NCI-H510A (cell line): ENCODE measurements at places on chromosomes 11 and 22.

DNA sequence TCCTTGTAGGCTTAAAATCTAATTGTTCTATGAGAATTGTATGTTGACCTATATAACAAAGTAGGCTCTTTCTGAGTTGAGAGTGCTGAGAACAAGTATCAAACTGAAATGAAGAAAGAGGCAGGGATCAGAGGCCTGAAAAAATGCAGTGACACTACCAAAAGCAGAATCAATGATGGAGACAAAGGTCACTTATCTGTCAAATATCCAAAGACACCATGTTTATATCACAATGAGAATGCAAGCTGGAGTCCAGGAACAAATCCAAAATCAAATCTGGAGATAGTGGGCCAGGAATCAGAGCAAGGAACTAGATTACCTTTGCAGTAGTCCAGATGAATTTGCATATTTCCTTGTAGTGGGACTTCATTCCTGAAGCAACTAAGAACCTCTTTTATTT, 377.7 kb downstream of the DLG2 start:
- no peak for DNase-seq

DNA sequence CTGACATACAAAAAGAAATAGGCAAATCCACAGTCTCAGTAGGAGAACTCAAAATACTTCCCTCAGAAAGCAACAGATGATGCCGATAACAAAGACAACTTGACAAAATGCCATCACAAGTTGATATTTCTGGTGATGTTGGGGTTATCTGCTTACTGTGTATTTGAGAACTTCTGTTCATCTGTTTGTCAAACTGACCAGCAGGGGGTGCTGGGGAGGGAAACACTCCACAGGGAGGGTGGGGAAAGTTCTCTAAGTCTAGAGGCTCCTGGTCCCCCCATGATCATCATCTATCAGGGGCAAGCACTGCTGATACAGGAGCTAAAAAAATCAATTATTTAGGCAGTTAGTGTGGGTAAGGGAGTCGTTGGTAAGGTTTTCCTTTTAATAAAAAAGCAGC, 19.2 kb downstream of the GLYATL1 start:
- no peak for DNase-seq

DNA sequence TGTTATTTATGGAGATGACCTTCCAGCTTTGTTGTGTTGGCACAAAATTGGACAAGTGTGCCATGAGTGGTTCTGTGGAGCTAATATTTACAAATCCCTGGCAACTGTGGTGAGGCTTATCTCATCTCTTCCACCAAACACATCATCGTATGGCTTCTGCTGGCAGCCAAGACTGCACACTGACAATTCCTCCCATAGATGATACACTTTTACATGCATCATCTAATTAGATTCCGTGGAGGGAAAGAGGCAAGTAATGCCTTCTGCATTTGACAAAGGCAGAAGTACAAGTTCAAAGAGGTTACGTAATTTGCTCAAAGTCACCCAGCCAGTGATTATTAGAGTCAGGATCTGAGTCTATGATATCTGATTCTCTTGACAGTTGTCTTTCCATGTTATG, 62.7 kb upstream of the KIRREL3 start:
- no peak for DNase-seq

- no peak for DNase-seq
Measured at GRCh38 chr11:16448123-16448717, 91.9 kb upstream of the SOX6 start.

DNA sequence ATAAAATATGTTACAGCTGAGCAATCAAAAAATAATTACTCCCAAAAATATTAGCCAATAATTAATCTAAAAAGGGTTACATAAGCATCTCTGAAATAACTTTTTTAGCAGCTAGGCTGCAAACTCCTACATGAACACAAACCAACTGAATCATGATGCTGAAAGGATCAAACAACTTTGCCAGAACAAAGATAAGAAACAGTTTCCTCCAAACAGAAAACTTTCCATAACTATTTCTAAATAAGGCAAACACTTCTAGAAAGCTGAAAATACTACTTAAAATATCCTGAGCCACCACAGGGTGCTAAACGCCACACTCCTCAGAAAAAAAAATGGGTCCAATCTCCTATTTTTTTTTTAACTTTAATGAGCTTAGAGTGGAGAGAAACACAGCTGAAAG, 68.6 kb upstream of the ARHGAP32 start:
- no peak for DNase-seq

- no peak for DNase-seq
Measured at GRCh38 chr11:97973352-97973857, 1047.3 kb upstream of the CNTN5 start.

DNA sequence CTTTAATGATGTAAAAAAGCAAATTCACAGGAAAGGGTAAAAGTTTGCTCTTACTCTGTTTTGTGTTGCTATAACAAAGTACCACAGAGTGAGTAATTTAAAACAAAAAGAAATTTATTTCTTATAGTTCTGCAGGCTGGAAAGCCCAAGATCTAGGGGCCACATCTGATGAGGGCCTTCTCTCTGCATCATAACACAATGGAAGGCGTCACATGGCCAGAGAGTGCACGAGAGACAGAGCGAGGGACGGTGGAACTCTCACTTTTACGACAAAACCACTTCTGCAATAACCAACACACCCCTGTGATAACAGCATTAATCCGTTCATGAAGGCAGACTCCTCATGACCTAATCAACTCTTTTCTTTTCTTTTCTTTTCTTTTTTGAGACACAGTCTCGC, 31.1 kb downstream of the CD6 start:
- DNase-seq = no peak

DNA sequence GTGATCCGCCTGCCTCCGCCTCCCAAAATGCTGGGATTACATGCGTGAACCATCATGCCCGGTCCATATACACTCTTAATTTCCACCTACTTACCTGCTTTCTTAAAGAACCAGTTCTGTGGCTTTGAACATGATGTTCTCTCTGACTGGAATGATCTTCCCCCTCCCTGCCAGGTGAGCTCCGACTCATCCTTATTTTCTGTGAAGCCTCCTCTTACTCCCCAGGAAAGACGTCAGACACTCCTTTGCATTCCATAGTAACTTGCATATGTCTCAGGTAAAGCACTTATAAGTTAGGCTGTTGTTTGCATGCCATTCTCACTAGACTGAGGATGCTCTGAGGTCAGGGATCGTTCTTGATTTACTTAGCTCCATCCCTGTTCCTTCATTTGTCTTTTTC, 91.8 kb upstream of the RAB1B start:
- no peak for DNase-seq

DNA sequence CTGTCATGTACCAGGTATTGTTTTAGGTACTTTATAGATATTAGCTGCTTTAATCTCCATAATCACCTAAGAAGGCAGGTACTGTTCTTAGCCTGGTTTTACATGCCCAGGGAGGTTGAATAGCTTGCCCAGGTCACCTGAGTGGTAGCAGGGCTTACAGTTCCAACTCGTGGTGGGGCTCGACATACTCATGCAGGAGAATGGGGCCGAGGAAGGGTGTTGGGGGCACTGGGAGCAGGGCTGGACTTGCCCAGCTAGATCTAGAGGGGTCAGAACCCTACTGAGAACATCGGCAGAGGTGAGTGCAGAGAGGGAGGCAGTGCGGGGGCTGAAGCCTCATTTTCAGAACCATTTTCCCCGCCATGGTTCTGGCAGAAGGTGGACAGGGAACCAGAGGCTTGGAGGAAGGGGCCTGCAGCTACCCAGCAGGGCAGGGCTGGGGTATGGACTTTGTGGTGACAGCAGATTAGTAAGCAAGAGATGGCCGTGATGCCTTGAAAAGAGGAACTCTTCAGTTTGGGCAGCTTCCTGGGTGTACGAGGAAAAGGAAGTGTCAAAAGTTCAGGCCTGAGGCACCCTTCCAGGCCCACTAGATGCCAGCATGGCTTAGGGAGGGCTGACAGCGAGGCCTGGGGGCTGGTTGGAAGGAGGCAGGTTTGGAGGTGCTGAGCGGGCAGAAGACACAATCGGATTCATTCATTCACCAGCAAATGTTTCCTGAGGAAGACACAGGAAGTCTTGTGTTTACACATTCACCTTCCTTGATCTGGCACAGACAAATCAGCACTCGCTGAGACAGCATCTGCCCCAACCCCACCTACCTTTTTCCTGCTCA, 54.7 kb upstream of the LYVE1 start:
- DNase-seq = no peak

DNA sequence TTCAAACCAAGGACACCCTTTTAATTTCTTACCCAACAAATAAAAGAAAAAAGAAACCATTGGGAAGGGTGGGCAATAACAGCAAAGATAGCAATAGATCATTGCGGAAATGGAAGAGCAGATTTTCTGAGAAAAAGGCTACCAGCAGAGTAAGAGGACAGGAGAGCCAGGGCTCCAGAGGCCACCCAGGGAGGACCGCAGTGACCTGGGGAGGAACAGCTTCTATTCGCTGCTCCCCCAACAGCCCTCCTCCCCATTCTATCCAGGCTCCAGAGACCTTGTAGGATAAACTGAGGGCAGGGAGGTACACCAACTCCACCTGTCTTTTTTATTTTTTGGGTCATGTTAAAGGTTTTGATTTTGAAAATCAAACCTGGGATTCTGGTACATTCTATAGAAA, 59.8 kb downstream of the SYN3 start:
- DNase-seq = no peak

DNA sequence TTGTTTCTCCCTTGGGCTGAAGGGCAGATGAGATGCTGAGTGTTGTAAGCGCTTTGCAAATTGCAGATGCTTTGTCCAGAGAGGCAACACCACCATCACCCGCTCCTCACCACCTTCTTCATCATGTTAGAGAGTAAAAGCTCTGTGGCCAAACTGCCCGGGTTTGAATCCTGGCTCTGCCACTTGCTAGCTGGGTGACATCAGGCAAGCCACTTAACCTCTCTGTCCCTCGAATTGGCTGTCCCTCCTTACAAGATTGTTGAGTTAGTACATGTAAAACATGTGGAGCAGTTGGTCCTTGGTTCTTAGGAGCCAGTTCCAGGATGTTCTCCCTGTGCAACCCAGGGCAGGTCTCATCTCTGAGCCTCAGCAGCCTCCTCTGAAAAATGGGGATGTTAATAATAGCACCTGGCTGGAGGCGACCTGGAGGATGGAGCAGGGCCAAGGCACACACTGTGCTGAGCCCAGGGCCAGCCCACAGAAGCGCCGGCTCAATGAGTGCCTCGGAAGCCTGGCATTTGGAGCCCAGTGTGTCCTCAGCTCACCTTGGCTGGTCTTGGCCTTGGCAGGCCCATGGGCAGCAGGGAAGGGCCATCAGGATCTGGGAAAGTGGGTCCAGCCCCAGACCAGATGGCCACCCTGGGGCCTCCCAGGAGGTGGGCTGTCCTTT, 10.5 kb downstream of the C11orf86 start:
- DNase-seq = no peak

DNA sequence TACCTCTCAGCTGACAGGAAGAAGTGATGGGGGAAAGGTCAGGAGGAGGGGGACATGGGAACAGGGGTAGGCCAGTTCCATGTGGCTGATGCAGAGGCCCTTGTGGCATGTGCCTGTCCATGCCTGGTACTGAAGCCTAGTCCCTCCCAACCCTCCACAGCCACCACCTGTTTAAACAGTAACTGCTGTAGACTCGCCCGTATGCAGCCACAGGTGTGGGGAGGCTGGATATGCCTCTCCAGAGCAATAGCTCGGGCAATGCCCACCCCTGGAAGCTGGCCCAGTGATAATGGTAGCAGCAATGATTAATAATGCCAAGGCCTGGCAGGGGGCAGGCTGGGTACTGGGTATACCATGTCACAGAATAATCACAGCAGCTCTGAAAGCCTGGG, 2.3 kb downstream of the SMTN start:
- peak; percentile 50 for DNase-seq

- no peak for DNase-seq
Measured at GRCh38 chr11:20931029-20931428, 261.6 kb downstream of the NELL1 start.

DNA sequence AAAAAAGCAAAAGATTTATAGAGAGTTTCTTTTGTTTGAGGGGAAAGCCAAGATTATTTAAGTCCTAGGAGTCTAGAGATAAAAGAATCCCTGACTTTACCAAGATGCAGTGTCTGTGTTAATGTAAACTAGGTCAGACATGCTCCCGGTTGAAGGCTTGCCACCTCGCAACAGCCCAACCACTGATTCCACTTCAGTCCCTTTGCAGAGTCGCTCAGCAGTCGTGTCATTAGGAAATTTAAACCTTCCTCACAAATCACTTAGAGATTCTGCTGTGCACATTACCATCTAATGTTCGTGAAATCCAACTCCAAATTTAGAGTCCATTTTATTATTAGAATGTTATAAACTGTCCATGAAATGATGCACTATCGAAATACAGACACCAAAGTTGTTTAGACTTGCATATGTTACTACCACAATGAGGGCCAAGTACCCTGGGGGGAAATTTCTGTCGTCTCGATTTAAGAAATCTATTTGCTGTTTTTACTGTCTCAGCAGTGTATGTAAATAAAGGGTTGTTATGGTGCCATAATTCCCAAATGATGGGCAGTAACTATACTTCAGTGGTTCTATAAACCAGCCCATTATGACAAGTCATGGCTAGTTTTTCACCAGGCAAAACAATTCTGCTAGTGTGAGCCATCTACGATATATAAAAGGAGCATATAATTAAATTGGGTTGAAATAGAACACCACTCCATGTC, 101.4 kb upstream of the MTNR1B start:
- DNase-seq = no peak

DNA sequence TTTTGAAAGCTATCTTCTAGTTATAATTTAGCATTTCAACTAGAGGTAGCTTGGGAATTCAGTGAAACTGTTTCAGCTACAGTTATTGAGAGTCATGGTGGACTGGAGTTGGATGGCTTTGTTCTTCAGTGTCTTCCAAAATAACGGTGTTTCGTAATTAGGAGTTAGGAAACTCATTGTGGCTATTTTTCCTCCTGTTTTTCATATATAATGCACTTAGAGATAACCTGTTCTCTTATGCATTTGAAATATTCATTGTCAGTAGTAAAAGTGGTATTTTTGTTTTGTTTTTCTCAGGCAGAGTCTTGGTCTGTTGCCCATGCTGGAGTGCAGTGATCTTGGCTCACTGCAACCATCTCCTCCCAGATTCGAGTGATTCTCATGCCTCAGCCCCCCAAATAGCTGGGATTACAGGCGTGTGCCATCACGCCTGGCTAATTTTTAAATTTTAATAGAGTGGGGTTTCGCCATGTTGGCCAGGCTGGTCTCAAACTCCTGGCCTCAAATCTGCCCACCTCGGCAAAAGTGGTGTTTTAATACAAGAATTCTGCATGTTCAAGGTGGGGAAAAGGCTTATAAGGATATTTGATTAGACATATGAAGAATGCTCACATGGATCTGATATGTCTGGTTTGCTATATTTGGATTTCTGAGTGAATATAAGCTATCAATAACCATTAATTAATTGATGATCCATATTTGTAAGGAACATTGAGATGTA, 12.7 kb downstream of the PDHX start:
- DNase-seq = no peak

GRCh38 chr11:29214833-29215232, 802.0 kb downstream of the KCNA4 start:
- DNase-seq = no peak

GRCh38 chr22:33219648-33220384, 161.6 kb upstream of the SYN3 start:
- no peak for DNase-seq

- peak; percentile 52 for DNase-seq
Measured at GRCh38 chr22:33747576-33748180, 172.6 kb downstream of the LARGE1 start.
